ENCODE measurements at places on chromosomes 12 and 14.

DNA sequence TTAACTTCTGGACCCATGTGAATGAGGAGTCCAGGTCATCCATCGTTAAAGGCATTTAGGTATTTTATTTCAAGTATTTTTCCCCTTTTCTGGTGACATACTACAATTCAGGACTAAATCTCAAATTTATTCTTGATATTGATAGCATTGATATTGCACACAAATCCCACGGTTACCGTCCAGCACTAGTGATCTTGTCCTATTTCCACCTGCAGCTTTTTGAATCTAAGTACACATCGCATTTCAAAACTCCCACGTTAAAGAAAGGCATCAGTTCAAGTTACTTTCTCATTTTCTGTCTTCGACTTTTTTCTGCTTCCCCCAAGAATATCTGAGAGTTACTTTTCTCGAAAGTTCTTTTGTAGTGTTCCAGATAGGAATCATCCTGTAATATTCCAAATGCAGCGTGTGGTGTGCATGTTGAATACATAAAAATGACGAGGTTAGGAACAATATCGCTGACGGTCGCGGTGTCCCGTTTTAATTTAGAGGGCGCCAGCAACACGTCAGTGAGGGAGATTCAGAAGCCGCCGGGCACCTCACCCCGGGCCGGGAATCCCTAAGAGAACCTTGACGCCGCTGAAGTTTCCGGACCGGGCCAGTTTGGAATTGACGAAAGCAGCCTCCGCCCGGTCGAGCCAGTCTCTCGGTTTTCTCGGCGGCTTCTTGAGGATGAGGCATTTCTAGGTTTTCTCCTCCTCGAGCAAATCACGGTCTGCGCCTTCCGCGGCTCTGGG, 569 bp upstream of the RGS6 start:
- H3K36me3 ChIP-seq, result no peaks in the 10 kb centered on the region
- H3K4me1 ChIP-seq, result peaks cover 11% of the 10 kb centered on the region
- no peak for DNase-seq
- peak overlapping the region; percentile 26 for H3K4me3 ChIP-seq
- H3K27me3 ChIP-seq, result peaks cover 62% of the 10 kb centered on the region
- no peak overlapping the region for H3K27ac ChIP-seq

- no peak overlapping the region for H3K27ac ChIP-seq
- peaks cover 13% of the 10 kb centered on the region for H3K4me1 ChIP-seq
- H3K4me3 ChIP-seq, result no peak overlapping the region
- DNase-seq, result no peak
Measured at GRCh38 chr12:117178745-117179144, 11.5 kb downstream of the FBXO21 start.

GRCh38 chr12:2794191-2794735, 507 bp upstream of the FKBP4 start:
- H3K36me3 ChIP-seq, result peaks cover 8% of the 10 kb centered on the region
- peak overlapping the region; percentile 66 for H3K27ac ChIP-seq
- H3K4me1 ChIP-seq, result peaks cover 27% of the 10 kb centered on the region
- peak; percentile 25 for DNase-seq

GRCh38 chr14:29016050-29016900, 249.7 kb downstream of the FOXG1 start:
- H3K4me1 ChIP-seq, result no peaks in the 10 kb centered on the region
- no peaks in the 10 kb centered on the region for H3K27me3 ChIP-seq
- H3K27ac ChIP-seq, result no peak overlapping the region

- no peak for DNase-seq
- no peak overlapping the region for H3K4me3 ChIP-seq
Measured at GRCh38 chr12:38956337-38956736, 50.9 kb upstream of the CPNE8 start.

- H3K27ac ChIP-seq, result no peak overlapping the region
- no peaks in the 10 kb centered on the region for H3K4me1 ChIP-seq
- peaks cover 7% of the 10 kb centered on the region for H3K36me3 ChIP-seq
- DNase-seq, result no peak
Measured at GRCh38 chr12:108190529-108190928, 61.4 kb downstream of the WSCD2 start.

GRCh38 chr14:58467575-58467974, 40.1 kb downstream of the KIAA0586 start:
- H3K4me1 ChIP-seq, result peaks cover 4% of the 10 kb centered on the region
- H3K4me3 ChIP-seq, result no peak overlapping the region
- H3K27me3 ChIP-seq, result no peaks in the 10 kb centered on the region
- no peak overlapping the region for H3K27ac ChIP-seq
- no peak for DNase-seq
